Dermis microvascular lymphatic vessel endothelial cell (primary cell): ENCODE measurements at places on chromosomes 13 and 19. TPM values are rescaled to one million over a fixed set of nuclear protein-coding genes. Genes with fewer than 3 reads are reported as not detected.

DNA sequence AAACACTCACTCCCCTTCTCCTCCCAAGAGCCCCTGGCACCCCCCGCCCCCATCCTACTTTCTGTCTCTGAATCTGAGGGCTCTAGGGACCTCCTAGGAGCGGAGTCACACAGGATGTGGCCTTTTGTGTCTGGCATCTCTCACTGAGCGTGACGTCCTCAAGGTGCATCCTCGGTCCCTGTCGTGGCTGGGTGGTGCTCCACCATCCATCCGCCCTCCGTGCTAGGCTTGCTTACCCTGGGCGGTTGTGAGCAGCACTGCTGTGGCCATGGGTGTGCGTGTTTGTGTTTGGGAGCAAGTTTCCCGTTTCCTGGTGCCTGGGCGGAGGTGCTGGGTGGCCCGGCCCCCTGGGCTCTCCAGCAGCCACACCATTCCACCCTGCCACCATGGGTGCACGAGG is 12.2 kb downstream of the PLEKHJ1 start:
- no peak for DNase-seq

DNA sequence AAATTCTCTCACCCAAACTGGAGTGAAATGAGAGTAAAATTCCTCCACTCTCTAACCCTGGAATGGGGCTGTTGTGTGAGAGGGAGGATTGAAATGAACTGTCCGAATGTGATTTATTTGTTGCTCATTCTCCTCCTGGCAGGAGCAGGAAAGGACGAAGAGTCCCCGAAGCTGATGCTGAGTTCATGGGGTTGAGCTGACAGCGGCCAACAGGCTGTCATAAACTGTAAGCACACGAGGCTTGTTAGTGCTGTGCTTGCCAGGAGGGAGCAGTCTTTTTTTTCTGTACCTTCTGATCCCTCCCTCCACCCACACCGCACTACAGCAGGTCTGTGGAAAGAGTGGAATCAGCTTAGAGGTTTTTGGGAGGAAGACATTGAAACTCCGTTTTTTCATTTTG is 33.1 kb upstream of the ZNF331 start:
- DNase-seq: no peak

DNA sequence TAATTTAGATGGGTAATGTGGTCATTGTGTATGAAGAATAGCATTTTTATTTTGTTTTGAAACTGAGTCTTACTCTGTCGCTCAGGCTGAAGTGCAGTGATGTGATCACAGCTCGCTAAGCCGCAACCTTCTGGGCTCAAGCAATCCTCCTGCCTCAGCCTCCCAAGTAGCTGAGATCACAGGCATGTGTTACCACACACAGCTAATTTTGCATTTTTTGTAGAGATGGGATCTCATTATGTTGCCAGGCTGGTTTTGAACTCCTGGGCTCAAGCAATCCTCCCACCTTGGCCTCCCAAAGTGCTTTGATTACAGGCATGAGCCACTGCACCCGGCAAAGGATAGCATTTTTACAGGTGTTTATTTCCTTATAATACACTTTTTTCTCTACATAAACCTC is 36.6 kb downstream of the SERTM1 start:
- no peak for DNase-seq

Gene HCN2
- 0.39 and 0.76 TPM in 2 replicates for total RNA-seq
